ENCODE measurements at places on chromosomes 4 and X.

DNA sequence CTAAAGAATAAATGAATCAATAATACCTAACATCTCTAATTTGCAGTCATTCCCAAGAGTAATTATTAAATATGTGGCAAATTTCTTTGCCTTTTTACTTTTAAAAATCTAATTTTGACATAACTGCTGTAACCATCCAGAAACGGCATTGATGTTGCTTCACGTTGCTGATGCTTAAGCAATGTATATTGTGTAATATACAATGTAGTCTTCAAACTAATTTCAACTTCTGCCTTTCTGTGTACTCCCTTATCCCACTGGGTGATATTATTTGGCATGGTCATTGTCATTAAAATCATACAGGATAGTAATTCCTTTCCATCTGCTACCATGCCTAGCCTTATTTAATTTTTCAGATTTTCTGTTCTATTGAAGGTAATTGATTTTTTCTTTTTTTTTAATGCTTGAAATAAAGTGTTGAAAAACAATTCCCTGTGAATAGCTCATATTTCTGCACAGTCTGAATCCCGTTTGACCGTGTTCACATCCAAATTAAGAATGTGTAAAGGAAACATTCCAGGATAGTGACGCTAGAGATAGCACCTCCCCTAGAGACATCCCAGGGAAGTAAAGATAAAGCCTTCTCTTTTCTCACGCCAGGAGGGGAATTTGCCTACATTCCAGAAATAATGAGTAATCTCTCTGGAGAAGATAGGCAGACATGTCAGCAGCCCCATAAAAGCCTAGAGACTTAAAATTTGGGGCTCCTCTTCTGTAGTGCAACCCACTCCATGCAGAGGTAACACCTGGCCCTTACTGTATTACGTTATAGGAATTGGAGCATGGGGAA, 8.6 kb downstream of the FAM200B start:
- no peak for DNase-seq

- no peak for DNase-seq
Observed at GRCh38 chr4:55604996-55605395, 13.0 kb upstream of the PDCL2 start.

GRCh38 chrX:134713618-134714107, 55.4 kb upstream of the PLAC1 start:
- no peak for DNase-seq

DNA sequence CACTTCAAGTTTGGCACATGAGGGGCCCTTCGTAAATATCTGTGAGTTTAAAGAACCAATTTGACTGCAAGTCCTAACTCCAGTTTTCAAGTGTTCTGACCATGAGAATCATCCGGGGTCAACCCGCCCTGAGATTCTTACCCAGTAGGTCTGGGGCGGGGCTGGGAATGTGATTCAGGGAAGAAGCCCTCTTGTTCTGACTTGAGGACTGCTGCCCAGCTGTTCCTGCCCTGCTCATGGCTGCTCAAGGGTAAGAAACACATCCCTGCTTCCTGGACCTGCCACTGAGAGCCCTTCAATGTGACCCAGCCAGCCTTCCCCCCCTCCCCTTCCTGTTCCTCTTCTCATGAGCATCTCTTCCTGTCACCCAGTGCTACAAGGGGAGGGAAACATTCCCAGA, 92.7 kb upstream of the PGRMC2 start:
- DNase-seq = no peak

- DNase-seq = no peak
Observed at GRCh38 chrX:134821370-134821769, 163.1 kb upstream of the PLAC1 start.

DNA sequence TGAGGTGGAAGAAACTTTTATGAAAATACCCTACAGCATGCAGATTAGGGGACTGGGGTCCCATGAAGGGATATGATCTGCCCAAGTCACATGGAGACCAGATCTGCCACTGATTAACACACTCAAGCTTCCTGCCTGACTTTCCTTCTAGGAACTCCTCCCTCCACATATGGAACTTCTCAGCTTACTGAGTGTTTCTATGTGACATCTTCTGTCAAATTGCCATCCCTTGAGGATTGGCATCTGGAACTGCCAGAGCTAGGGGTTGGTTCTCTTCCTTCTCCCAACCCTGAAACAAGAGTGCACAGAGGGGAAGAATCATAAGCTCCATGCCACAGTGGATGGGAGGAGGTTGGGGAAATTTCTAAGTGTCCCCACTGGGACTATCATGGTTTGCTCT, 150.6 kb upstream of the MBNL3 start:
- no peak for DNase-seq

- peak; percentile 3 for DNase-seq
Observed at GRCh38 chr4:11650801-11651596, 222.3 kb upstream of the HS3ST1 start.

GRCh38 chr4:123319639-123320038, 77.0 kb upstream of the SPRY1 start:
- DNase-seq = no peak

GRCh38 chr4:116217781-116218180, 867.6 kb downstream of the TRAM1L1 start:
- no peak for DNase-seq

- peak; percentile 6 for DNase-seq
Observed at GRCh38 chr4:22739968-22740367, 47.2 kb downstream of the GBA3 start.

DNA sequence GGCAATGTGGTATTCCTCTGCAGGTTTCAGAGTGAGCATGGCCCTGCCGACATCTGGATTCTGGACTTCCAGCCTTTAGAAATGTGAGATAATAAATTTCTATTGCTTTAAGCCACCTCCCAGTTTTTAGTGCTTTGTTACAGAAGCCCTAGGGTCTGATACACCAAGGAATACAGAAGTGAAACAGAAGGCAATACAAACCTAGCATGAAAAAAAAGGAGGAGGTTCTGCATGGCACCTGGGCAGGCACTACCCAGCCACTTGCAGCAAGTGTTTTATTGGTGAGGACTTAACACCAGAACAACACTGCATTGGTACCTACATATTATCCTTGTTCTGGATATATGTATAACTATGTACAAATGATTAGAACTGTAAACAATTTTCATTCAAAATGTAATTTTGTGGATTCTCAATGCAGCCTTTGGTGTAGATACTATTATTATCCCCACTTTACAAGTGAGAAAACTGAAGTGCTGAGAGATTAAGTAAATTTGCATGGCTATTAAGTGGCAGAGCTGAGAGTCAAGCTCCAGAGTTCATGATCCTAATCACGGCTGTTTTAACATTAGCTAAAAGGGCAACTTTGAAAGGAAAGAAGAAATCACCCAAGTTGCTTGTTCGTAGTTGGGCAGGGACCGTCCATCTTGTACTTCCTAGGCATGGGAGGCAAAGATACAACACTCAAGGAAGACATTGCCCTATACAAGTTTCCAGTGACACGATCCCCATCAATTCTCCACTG, 71.8 kb downstream of the IL21 start:
- no peak for DNase-seq

- DNase-seq = no peak
Observed at GRCh38 chr4:110514889-110515479, 39.0 kb downstream of the ENPEP start.

DNA sequence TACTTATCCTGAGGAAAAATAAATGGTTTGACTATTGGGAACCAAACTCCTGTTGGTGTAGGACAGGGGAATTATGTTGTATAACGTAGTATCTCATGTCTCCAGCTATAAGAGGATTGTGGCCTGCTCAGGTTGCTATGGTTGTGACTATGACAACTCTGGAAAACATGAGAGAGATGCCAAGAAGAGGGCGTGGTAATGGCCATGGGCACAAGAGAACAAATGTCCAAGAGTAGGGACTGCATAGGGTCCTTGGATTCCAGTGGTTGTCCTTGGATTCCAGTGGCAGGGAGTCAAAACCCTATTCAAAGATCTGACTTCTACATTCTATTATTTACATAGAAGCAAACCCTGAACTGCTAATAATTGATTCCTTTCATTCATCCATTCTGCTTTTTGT, 6.8 kb upstream of the MOB1B start:
- no peak for DNase-seq

DNA sequence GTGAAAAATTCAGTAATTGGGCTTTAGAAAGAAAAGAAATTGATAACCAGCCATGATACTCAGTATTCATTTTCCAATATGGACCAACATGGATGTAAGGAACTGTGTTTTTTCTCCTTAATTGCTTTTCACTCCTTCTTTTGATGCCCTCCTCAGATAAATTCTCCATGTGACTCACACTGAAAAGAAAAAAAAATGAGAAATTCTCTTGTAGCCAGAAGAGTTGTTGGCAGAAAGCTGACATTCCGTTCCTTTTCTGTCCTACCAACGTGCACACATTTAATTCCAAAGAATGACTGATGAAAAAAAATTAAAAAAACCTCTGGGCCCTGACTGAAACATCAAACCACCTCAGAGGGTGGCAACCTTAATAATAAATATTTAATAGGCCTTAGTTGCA, 153.1 kb downstream of the AMELX start:
- no peak for DNase-seq

GRCh38 chr4:7868892-7869471, 70.7 kb downstream of the AFAP1 start:
- no peak for DNase-seq

All from caudate nucleus (tissue), 63 donors.